CD8-positive, alpha-beta memory T cell (primary cell): ENCODE measurements at places on chromosomes 6 and 20. TPM values are rescaled to one million over a fixed set of nuclear protein-coding genes. Genes with fewer than 3 reads are reported as not detected.

SYCP2 gene
- total RNA-seq, result 3.4 TPM

OR11A1 gene
- not detected for total RNA-seq

AIF1 gene
- 35.6 TPM for total RNA-seq

PROKR2 gene
- 0.18 TPM for total RNA-seq

PDE10A gene
- total RNA-seq, result not detected

- H3K4me3 ChIP-seq, result no peak overlapping the region
- DNase-seq, result no peak
Measured at GRCh38 chr6:106110164-106110826, 24.2 kb downstream of the PRDM1 start.

- H3K4me3 ChIP-seq, result no peak overlapping the region
- H3K4me1 ChIP-seq, result no peaks in the 10 kb centered on the region
- no peak overlapping the region for H3K27ac ChIP-seq
- no peak for DNase-seq
Measured at GRCh38 chr20:44343162-44343675, 6.4 kb downstream of the R3HDML start.

DNA sequence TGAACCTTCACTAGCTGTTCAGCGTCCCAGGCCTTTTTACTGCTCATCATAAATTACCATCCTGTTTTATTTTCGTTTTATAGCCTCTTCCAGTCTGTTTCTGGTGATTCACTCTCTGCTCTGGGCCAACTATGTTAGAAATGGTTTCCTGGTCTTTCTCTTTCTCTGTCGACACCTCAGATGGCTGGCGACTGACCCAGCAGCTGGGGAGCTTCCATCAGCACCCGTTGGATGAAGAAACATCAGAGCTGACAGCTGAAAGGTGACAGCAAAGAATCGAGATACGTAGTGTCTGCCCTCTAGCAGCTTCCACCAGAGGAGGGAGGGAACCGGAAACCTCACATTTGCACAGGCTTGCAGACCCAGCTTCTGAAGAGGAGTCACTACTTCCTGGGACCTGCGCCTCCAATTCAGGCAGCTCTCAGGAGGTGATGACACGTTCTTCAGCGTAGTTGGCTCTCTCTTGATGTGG is 82.9 kb upstream of the MLN start:
- no peaks in the 10 kb centered on the region for H3K27me3 ChIP-seq
- no peaks in the 10 kb centered on the region for H3K36me3 ChIP-seq
- peak; percentile 16 for DNase-seq
- H3K4me3 ChIP-seq, result no peak overlapping the region
- H3K27ac ChIP-seq, result no peak overlapping the region
- H3K4me1 ChIP-seq, result peaks cover 16% of the 10 kb centered on the region

DNA sequence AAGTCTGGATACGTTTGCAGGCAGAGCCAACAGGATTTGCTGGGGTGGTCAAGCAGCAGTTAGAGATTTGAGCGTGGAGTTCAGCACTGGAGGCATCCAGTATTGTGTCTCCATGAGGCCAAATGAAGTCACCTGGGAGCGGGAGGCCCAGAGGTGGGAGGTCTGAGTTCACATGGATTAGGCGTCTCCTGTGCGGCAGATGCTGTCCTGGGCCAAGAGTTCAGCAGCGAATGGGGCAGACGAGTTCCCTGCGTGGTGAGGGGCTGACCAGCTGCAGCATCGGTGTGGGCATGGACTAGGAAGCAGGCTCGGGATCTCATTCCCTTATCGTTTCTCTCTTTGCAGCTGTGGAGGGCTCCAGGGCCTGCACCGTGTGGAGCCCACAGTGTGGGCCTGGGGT is 66.2 kb downstream of the BCAS4 start:
- H3K27me3 ChIP-seq, result no peaks in the 10 kb centered on the region
- DNase-seq, result no peak
- H3K27ac ChIP-seq, result no peak overlapping the region
- H3K4me1 ChIP-seq, result no peaks in the 10 kb centered on the region
- no peaks in the 10 kb centered on the region for H3K36me3 ChIP-seq
- H3K4me3 ChIP-seq, result no peak overlapping the region

- H3K27me3 ChIP-seq, result no peaks in the 10 kb centered on the region
- H3K27ac ChIP-seq, result no peak overlapping the region
- H3K4me3 ChIP-seq, result no peak overlapping the region
- no peaks in the 10 kb centered on the region for H3K36me3 ChIP-seq
- no peak for DNase-seq
- no peaks in the 10 kb centered on the region for H3K4me1 ChIP-seq
Measured at GRCh38 chr6:9224539-9224938, 789.2 kb upstream of the SLC35B3 start.

GRCh38 chr20:38001981-38002380 is 31.3 kb downstream of the TTI1 start:
- peaks cover 38% of the 10 kb centered on the region for H3K36me3 ChIP-seq
- DNase-seq, result no peak
- H3K27me3 ChIP-seq, result no peaks in the 10 kb centered on the region

DNA sequence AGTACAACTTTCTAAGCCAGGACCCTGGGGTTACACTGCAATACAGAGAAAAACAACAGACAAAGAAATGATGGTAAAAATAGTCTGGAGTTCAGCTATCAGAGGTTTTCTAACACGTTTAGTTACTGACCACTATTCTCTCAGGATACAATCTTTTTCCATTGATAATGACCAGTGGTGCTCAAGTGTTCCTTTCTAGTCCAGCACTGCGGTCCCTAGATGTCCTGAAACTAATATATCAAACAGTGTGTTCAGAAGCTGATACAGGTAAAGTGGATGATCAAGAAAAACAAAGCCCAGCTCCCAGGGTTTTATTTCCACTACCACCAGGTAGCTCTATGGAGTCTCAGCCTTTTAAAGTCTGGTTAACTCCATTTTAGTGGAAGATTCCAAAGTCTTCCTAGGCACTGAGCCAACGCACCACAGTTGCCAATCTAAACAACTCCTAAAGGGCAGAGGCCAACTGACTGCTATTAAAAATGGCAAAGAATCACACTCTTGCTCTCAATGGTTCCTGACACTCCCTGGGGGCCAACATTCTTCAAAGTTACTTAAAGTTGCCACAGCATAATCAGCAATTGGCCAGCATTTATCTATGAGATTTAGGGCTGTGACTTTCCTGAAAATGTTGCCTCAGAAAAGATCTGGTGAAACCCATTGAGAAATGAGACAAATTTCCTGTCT is 38.2 kb downstream of the DZANK1 start:
- no peaks in the 10 kb centered on the region for H3K27me3 ChIP-seq
- no peak overlapping the region for H3K27ac ChIP-seq
- H3K4me1 ChIP-seq, result no peaks in the 10 kb centered on the region
- no peak overlapping the region for H3K4me3 ChIP-seq

GRCh38 chr6:92122746-92123145 is 1296.6 kb downstream of the EPHA7 start:
- H3K27ac ChIP-seq, result no peak overlapping the region
- no peaks in the 10 kb centered on the region for H3K27me3 ChIP-seq
- H3K36me3 ChIP-seq, result no peaks in the 10 kb centered on the region
- no peak for DNase-seq
- no peak overlapping the region for H3K4me3 ChIP-seq

- H3K27ac ChIP-seq, result peak within 1 kb of the TSS; percentile 79
- H3K4me1 ChIP-seq, result peaks cover 25% of the 10 kb centered on the region
- H3K4me3 ChIP-seq, result peak within 1 kb of the TSS; percentile 73
- peak; percentile 70 for DNase-seq
Measured at GRCh38 chr6:16238057-16238962, at the start of gene GMPR. TSS of gene GMPR (plus strand) at chr6:16238587. CDS start at chr6:16238694, 107 bp downstream.

- DNase-seq, result peak; percentile 37
- peak overlapping the region; percentile 61 for H3K4me3 ChIP-seq
- peak overlapping the region; percentile 68 for H3K27ac ChIP-seq
- peaks cover 81% of the 10 kb centered on the region for H3K4me1 ChIP-seq
- H3K27me3 ChIP-seq, result no peaks in the 10 kb centered on the region
Measured at GRCh38 chr20:53582574-53583351, 10.9 kb downstream of the ZNF217 start.

- no peaks in the 10 kb centered on the region for H3K36me3 ChIP-seq
- H3K4me1 ChIP-seq, result peaks cover 14% of the 10 kb centered on the region
- peak overlapping the region; percentile 64 for H3K4me3 ChIP-seq
- H3K27me3 ChIP-seq, result no peaks in the 10 kb centered on the region
Measured at GRCh38 chr6:143059663-143060353, 881 bp upstream of the AIG1 start.

DNA sequence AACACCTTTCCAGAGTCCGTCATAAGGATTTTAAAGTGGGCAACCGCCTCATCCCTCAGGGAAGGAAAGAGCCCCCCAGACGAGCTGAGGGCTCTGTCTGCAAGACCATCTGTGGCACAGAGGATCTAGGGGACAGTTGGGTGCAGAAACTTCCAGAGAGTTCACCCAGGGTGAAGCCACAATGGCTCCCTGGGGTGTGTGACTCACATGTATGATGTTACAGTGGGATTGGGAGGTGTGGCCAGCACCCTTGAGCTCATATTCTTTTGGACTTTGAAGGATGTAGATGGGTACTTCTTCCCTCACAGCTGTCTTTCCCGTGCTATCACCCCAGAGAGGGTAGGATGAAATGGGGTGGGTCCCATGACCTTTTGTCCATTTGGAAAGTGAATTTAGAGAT is 95.5 kb downstream of the NCR2 start:
- H3K4me3 ChIP-seq, result no peak overlapping the region
- no peaks in the 10 kb centered on the region for H3K36me3 ChIP-seq
- H3K4me1 ChIP-seq, result peaks cover 21% of the 10 kb centered on the region
- H3K27me3 ChIP-seq, result peaks cover 27% of the 10 kb centered on the region
- H3K27ac ChIP-seq, result no peak overlapping the region
- no peak for DNase-seq

- no peaks in the 10 kb centered on the region for H3K4me1 ChIP-seq
- H3K27me3 ChIP-seq, result no peaks in the 10 kb centered on the region
- no peak overlapping the region for H3K4me3 ChIP-seq
- no peaks in the 10 kb centered on the region for H3K36me3 ChIP-seq
Measured at GRCh38 chr6:104537180-104537579, 322.5 kb downstream of the HACE1 start.

GRCh38 chr20:55974491-55975202 is 30.7 kb downstream of the CBLN4 start:
- H3K27ac ChIP-seq, result no peak overlapping the region
- no peak for DNase-seq
- H3K4me3 ChIP-seq, result no peak overlapping the region
- H3K36me3 ChIP-seq, result no peaks in the 10 kb centered on the region
- no peaks in the 10 kb centered on the region for H3K4me1 ChIP-seq

DNA sequence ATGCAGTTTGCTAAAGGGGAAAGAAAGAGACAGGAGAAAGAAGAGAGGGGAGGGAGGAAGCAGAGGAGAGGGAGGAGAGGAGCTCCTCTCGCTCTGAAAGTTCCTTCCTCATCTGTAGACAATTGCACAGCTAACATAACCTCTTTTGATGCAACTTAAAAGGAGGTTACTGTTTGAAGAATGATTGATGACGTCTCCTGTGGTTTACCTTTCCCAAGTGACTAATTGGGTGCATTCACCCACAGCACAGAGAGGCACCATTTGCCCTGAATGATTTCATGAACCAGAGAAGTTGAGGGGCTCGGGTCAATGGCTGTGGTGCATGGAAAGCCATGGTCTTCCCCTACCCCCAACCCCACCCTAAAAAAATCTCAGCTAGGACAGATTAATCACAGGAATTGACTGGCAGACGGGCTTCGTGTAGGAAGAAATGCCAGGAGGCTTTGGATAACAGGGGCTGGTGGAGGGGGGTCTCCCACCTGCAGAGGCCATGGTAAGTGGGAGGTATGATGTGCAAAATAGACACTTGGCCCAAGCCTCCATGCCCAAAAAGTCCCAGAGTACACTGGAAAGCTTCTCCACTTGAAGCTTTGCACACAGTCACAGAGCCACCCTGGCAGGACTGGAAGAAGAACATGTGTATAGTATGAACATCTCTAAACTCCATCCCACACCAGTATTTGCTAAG is 213.7 kb downstream of the ANKRD60 start:
- H3K27me3 ChIP-seq, result no peaks in the 10 kb centered on the region
- peak; percentile 11 for DNase-seq
- H3K4me1 ChIP-seq, result peaks cover 8% of the 10 kb centered on the region
- no peak overlapping the region for H3K4me3 ChIP-seq
- no peaks in the 10 kb centered on the region for H3K36me3 ChIP-seq

GRCh38 chr20:54744097-54744496 is 268.7 kb downstream of the DOK5 start:
- H3K36me3 ChIP-seq, result no peaks in the 10 kb centered on the region
- no peaks in the 10 kb centered on the region for H3K27me3 ChIP-seq
- no peak overlapping the region for H3K27ac ChIP-seq
- H3K4me3 ChIP-seq, result no peak overlapping the region

GRCh38 chr6:73704260-73704659 is 8.3 kb downstream of the CD109 start:
- H3K36me3 ChIP-seq, result no peaks in the 10 kb centered on the region
- H3K4me1 ChIP-seq, result no peaks in the 10 kb centered on the region
- H3K27me3 ChIP-seq, result no peaks in the 10 kb centered on the region
- H3K4me3 ChIP-seq, result no peak overlapping the region
- H3K27ac ChIP-seq, result no peak overlapping the region
- DNase-seq, result no peak

DNA sequence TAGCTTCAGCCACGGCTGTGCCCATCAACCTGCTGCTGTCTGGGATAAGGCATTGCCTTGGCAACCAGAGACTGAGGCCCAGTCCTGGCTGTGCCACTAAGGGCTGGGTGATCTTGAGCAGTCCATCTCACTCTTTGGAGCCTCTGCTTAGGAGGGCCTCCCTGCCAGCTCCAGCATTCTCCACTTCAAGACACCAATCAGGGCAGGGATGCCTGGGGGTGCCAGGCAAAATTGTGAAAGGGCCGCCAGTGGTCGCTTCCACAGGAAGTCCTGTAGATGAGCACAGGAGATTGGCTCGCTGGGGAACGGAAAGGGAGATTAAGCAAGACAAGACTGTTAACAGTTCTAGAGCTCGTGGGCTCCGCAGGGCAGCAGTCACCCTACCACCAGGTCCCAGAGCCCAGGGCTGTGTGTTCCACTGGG is at the start of gene RAB44:
Gene RAB44 (plus strand): TSS at position 346 of the 423 bp plus-strand sequence. CDS start 6,410 bp downstream, outside the sequence.
- H3K27me3 ChIP-seq, result no peaks in the 10 kb centered on the region
- no peak within 1 kb of the TSS for H3K27ac ChIP-seq
- H3K4me3 ChIP-seq, result no peak within 1 kb of the TSS

DNA sequence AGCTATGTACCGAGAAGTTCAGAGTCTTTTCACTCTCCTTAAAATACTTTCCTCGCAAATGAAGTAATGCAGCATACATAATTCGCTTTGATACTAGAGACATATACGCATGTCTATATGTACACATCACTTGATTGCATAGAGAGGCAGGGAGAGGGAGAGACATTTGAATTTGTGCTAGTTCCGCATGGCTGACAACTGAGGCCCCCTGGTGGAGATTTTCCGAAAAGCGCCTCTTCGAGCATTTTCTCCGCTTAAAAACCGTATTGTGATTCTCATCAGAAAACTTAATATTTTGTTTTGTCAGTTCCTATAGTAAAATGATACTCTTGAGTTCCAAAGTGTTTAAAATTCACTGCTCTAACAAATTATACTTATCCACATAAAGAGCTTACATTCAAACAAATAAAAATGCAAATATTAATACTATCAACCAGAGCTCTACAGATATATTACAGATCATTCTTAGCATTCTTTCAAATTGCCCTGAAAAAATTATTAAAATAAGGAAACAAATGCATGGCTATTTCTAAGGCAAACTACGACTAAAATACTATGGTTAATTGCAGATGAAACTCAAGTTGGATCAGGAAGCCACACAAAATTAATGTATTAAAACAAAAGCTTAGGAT is 637 bp downstream of the MYLK4 start:
- H3K4me1 ChIP-seq, result no peaks in the 10 kb centered on the region
- H3K27me3 ChIP-seq, result no peaks in the 10 kb centered on the region
- H3K4me3 ChIP-seq, result no peak overlapping the region
- DNase-seq, result peak; percentile 71
- H3K27ac ChIP-seq, result no peak overlapping the region
